Lower leg skin (tissue), 4 donors: ENCODE measurements at places on chromosomes 5 and 9.
A peak's percentile ranks its signal among the peaks of the same experiment; 100 is the strongest.

GRCh38 chr5:79237740-79238560 is 2.0 kb downstream of the JMY start:
- DNase-seq: no peak

DNA sequence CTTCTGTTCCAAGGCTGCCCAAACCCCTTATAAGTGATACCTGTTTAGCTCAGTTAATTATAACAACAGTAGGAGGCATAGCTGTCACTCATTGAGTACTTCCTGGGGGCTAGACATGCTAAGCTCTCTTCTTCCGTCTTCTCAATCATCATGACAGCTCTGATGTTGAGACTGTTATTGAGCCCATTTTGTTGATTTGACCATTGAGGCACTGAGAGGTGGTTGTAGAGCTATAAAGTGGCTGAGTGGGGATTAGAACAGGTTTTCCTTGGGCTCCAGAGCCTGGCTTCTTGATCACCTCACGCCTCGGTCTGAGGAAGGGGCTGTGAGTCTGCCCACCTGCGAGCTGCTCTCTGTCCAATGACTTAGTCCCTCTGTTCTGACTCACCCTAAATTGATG is 26.0 kb upstream of the RPL26L1 start:
- no peak for DNase-seq

- no peak for DNase-seq
Measured at GRCh38 chr9:128771094-128771721, 519 bp downstream of the ZER1 start.

DNA sequence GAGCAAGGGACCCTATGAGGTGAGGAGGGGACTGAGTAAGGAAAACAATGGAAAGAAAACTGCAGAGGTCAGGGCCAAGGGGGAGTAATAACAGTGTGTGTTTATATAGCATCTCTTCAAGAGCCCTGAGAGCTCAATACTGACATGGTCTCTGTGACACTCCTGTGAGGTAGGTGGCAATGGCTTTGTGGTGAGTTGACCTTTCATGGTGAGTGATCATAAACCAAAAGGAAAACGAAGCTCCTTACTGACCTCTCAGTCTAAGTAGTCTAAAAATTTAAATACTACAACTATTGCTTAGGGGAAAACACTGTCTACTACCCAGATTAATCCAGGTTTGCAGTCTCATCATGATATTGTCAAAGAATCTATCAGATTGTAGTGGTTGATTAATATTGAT is 130.9 kb downstream of the SNCAIP start:
- DNase-seq: no peak

GRCh38 chr9:135961811-135962695 is 880 bp upstream of the UBAC1 start:
- no peak for DNase-seq

- no peak for DNase-seq
Measured at GRCh38 chr5:107673039-107673367, 2.3 kb upstream of the EFNA5 start.

- DNase-seq: no peak
Measured at GRCh38 chr5:151793358-151793757, 21.6 kb downstream of the G3BP1 start.

GRCh38 chr5:134131578-134132350 is 17.3 kb downstream of the TCF7 start:
- no peak for DNase-seq

DNA sequence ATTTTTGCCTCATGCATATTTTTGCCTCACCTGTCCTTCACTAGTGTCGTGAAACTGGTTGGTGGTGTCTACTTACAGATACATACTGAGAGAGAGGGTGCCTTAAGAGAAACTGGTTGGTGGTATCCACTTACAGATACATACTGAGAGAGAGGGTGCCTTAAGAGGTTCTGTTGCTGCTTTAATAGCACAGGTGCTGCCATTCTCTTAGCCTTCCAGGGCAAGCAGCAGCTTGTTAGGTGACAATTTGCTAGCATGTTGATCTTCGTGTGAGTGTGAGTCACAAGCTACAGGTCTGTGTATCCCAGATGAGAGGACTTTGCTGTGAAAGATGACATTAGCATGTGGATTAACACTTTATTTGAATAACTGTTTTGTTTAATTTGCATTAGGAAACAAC is 1.4 kb downstream of the PTTG1 start:
- DNase-seq: no peak

GRCh38 chr5:167631191-167631590 is 660.3 kb upstream of the WWC1 start:
- DNase-seq: no peak

- DNase-seq: no peak
Measured at GRCh38 chr9:99931155-99931840, 24.8 kb downstream of the STX17 start.

GRCh38 chr9:105877721-105878120 is 183.4 kb downstream of the TMEM38B start:
- no peak for DNase-seq

DNA sequence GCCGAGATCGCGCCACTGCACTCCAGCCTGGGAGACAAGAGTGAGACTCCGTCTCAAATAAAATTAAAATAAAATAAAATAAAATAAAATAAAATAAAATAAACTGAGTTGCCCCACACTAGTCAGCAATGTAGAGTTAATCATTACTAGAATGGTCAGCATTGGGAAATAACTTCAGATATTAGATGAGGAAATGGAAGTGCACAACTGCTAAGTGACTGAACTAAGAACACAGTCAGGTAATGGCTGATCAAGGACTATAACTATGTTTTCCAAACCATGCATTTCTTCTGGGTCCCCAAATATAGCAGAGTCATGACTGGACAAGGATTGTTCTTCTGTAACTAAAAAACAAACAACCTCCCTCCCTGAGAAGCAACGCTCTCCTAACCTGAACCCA is 17.1 kb downstream of the OTP start:
- DNase-seq: no peak

DNA sequence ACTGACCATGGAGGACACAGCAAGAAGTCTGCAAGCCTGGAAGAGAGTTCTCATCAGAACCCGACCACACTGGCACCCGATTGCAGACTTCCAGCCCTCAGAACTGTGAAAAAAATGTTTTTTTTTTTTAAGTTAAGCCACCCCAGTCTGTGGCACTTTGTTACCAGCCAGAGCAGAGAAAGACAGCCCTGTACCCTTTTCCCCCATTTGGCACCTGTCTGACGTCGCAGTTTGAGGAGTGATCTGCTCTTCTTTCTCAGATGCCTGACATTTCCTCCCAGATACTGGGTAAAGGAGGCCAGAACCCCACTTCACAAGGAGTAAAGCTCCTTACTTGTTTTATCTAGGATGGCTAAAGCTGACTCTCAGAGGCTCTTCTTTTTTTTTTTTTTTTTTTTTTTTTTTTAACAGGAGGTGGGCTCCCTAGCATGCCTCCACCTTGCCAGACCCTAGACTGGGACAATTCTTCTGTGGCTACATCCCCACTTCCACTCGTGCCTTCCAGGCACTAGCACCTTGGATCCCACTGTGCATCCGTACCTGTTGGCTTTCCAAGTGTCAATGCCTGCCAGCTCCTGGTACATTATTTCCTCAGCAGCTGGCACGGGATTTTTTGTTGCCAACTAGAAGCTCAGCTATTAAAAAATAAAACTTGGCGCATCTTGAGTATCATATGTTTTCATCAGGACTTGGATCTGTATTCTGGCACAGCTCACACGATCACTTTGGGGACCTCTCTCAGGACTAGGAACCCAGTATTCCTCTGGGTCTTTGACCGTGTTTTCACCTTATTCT is 14.4 kb downstream of the CAMK4 start:
- no peak for DNase-seq

DNA sequence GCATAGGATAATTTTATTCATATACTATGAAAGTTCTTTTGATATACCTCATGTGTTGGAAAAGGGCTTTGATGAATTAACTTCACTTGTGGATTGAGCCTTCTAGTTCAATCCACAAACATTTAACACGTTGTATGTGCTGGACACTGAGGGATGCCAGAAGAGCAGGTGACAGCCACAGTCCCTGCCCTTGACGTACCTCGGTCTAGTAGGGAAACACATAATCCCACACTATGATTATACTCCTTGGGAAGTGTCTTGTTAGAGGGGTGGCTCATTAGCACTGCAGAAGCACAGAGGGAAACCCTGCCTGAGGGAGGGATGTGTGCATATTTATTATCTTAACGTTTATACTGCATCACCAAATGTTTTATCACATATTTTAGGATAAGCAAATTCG is 61.2 kb downstream of the PIK3R1 start:
- DNase-seq: no peak

GRCh38 chr9:71120501-71121247 is 747 bp downstream of the TRPM3 start:
- no peak for DNase-seq

DNA sequence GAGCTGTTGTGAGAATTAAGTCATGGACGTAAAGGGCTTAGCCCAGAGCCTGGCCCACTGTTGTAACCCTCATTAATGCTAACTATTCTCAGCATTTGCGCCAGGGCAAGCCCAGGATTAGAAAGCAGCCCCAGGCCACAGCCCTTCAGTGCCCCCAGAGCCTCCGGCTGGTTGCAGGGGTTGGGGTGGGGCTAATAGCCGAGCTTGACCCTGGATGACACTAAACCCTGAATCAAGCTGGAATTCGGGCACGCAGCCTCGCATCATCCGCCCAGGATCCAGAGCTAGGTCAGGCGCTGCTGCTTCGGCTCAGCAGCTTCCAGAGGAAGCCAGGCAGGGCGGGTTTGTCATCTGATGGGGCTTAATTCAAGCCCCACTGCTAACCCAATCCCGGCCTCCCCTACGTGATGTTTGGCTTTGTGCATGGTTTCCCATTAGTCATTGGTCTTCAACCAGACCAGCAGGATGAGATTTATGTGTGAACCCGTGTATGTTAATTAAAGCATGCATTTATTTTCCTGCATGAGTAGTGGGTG is 1.2 kb upstream of the MEGF9 start:
- peak; percentile 94 for DNase-seq

DNA sequence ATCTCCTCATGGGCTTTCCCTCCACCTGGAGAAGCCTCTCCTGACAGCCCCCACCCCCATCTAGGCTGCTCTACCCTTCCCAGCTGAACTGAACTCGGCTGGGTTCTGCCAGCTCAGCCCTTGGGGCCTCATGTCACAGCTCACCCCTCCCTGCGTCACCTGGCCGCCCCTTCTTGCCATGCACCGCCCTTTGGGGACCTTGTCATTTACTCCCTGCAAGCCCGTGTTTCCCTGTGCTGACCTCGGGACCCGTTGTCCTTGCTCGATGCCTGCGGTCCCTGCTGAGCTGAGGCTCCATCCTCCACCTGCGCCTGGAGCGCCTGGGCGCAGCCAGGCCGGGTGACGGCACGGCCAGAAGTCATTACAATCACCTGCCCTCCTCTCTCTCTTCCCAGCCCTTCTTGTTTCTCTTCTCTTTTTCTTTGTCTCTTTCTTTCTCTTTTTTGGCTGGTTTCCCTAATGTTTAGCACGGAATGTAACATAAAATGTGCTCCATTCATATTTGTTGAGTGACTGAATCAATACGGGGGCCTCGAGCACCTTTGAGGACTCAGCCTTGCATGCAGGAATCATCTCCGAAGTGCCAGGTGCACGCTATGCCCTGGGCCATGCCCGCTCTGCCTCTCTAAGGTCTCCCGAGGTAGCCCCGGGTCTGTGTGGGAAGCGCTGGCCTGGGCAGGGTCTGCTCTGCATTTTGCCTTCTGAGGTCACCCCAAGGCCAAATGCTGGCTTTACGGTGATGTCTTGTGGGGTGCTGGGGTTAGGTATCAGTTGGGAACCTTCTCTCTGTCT is 48.1 kb upstream of the COL5A1 start:
- DNase-seq: no peak

DNA sequence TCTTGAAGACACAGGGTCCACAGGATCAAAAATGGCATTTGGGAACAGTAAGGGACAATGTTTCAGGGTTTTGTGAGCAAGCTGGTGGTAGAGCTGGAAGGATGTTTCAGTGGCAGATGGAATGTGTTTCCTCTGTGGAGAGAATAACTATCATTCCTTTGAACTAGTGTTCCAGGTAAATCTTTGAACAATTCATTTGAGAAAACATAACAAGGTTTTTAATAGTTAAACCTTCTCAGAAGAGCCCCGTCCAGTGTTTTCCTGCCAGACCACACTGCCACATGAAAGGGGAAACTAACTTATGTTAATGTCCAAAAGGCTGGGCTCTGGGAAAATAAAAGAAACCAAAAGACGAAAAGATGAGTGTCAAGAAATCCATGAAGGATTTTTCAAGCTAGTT is 207.0 kb upstream of the ZNF462 start:
- no peak for DNase-seq

DNA sequence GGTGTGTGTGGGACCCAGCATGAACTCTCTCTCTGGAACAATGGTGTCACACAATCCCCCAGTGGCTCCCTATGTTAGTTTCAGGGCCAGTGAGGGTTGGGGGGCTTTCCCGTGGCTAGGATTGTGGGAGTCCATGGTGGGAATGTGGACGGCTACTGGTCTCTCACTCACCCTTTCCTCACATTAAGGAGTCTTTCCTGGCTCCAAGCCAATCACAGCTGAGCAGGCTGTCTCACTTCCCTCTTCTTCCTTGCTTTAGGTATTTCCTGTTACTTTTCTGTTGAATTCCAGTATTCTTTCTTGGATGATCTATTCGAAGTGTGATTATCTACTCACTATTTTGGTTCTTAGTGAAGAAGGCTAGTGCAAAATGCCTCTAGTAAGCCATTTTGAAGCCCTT is 324.4 kb upstream of the MPDZ start:
- no peak for DNase-seq

GRCh38 chr5:143682246-143682905 is 129.6 kb upstream of the HMHB1 start:
- no peak for DNase-seq

- DNase-seq: no peak
Measured at GRCh38 chr9:113619491-113620376, 156.2 kb downstream of the RGS3 start.

DNA sequence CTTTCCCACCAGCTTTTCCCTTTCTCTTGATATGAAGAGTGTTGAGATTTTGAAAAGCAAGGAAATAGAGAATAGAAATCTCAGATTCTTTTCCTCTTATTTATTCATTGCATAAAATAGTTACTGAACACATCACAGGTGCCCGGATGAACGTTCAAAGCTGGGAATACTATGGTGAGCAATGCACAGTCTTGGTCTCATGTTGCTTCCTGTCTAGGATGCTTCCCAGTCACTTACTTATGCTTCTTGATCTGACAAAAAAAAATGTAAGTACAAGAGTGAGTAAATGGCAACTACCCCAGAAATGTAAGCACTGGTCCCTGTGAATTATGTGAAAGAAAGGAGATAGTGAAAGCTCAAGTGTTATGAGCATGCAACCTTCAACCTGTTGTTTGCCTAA is 153.5 kb upstream of the S1PR3 start:
- DNase-seq: no peak

GRCh38 chr9:120611690-120612068 is 31.7 kb upstream of the CDK5RAP2 start:
- DNase-seq: no peak

DNA sequence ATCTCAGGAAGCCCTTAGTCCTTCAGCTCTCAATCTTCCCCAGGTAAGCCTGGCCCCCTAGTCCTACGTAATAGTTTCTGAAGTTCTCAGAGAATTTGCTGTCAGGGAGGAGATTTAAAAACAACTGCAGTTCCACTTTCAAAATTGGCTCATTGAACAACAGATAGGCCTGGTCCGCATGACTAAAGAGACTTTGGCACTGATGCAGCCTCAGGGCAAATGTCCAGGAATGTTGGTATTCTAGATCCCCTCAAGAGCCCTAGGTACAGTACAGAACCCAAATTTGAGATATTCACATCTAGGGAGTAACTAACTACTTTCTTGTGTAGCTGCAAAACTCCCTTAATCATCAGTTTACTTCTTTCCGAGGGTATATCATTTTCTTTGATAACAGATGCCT is 162.8 kb downstream of the GABRG2 start:
- DNase-seq: no peak

GRCh38 chr5:107820429-107820828 is 149.7 kb upstream of the EFNA5 start:
- no peak for DNase-seq

GRCh38 chr5:133119233-133119711 is 67.5 kb downstream of the HSPA4 start:
- DNase-seq: no peak
